ENCODE measurements at places on chromosomes 5 and 9.
A peak's percentile ranks its signal among the peaks of the same experiment; 100 is the strongest.

GRCh38 chr9:93183663-93184431 lies at the start of gene WNK2:
Gene WNK2, plus strand, starts transcription at chr9:93184139. Its CDS starts 791 bp downstream, at chr9:93184930.
- no peak for DNase-seq

- no peak for DNase-seq
These were observed 77.6 kb upstream of the NR4A3 start for GRCh38 chr9:99744132-99744531.

GRCh38 chr5:68739752-68740151 lies 354.1 kb upstream of the SLC30A5 start:
- DNase-seq = no peak

DNA sequence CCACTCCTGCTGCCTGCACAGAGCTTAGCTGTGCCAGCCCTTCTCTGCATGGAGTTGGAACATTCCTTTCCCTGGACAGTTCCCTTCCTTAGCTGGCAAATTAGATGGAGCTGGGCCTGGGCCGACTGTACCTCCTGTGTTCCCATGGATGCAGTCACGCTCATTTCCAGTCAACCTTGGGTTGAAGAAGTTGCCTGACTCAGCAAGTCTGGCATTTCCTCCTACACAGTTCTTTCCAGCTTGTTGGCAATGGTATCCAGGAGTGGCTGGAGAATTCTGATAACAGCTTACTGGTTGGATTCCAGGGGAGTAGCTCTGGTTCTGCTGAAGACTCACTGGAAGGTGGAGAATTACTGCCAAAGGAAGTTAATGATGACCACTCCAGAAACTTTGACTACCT lies 9.2 kb upstream of the TAF1L start:
- DNase-seq = no peak

DNA sequence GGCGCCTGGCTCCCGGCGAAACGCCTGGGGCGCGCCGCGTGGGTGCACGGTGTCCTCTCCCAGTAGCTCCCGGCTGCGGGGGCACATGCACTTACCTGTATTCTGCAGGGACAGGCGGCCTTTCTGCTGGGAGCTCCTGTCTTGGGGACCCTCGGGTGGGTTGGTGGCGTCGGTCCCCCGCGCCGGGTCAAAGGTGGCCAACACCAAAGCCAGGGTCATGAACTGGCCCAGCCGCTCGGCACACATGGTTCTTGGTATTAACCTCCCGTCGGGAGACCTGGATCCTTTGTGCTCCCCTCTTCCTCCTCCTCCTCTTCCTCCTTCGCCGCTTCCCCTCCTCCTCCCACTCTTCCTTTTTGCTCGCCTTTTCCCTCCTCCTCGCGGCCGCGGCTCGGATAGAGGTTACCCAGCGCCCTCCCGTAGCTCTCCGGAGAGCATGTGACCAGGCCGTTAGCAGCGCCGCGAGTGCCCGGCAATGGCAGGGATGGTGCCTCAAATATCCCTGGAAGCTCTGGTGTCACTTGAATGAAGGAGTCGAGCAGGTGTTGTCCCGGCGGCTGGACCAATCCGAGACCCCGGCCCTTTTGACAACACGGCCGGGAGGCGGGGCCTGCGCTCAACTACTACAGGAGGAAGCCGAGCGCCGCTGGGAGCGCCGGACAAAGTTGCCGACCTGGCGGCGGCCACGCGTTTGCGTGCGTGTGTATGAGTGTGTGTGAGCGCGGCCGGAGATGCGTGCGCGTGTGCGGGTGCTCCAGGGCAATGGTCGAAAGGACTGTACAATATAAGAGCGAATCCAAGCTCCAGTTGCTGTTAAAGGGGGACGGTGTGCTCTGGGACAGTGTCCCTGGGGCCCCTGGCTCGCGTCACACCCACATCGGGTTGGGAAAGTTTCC lies at the start of gene STC2:
Gene STC2 (minus strand): TSS at position 467 of the 896 bp plus-strand sequence. CDS start 221 bp downstream, at position 246.
- peak; percentile 90 for DNase-seq

DNA sequence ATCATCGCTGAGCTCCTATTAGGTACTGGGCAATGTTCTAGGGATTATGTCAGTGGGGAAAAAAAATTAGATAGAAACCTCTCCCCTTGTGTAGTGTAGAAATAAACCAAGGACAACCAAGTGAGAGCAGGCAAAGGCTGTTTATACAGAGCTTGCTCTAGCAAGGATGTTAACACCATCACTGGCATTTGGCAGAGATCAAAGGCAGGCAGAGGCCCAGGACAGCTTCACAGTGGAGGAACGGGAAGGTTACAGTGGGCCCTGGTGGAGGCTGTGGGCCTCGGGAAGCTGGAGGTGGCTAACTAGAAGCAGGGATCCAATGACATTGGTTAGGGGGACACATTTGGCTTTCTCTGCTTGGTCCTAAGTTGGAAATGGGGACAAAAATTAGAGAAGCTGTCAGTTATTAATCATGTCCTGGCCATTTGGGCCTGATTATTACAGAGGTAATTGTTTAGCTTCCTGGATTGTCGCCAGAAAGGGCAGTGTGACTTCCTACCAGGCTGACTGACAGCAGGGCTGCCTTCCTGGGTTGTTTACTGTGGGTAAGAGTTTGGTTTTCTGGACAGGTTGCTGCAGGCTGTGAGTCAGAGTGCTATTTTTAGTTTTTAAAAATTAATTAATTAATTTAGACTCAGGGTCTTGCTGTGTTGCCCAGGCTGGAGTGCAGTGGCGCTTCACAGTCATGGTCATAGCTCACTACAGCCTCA lies 259.3 kb downstream of the ROR2 start:
- no peak for DNase-seq

DNA sequence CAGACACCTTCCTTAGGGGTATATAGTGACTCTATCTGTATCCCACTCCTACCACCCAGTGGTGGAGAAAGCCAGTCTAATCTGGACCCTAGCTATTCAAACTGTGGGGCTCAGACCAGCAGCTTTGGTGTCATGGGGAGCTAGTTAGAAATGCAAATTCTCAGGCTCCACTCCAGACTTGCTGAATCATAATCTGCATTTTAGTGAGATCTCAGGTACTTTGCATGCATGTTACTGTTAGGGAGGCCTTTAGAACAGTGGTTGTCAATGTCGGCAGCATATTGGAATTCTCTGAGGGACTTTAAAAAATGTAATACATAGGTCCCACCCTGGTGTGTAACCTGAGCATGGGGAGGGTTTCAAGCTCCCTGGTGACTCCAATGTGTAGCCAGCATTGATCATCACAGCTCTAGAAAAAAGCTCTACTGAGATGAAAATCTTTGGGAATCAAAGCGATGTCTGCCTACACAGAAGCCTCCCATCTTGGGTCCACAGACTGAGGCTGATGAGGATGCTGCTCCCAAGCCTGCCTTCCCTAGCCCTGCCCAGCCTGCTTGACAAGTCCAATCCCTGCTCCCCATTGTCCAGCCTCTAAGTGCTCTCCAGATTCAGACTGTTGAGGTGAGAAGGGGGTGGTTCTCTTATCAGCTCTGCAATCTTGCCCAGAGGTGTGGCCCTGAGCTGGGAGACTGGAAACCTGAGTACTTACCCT lies 11.9 kb upstream of the GM2A start:
- DNase-seq = peak; percentile 89

DNA sequence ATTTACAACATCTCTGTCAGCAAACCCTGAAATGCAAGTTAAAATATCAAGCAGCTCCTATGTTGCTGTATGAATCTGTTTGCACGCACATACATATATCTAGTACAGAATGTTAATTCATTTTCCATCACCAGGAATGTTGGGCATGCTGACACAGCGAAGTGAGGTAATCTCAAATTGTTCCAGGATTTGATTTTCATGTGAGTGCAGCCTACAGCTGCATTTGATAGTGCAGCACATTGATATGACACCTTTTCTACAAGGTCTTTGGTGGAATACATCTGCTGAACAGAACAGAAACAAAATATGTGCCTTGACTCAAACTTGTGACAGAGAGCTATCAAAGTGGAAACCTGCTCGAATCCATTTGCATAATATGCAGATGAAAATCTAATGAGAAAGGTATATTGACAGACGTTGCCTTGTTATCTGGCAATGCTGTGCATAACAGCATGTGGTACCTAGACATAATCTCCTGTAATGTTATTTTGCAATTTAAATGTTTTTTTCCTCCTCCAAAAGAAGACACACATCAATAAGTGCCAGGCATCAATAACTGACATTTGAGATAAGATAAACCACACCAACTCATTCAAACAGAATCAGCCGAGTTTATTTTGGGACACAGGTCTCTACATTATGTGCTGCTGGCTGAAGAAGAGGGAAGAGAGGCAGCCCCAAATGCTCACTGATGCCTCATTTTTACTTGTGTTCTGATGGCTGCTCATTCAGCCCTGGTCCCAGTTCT lies 512.2 kb downstream of the ZNF608 start:
- DNase-seq = no peak

GRCh38 chr5:107926121-107926520 lies 255.4 kb upstream of the EFNA5 start:
- no peak for DNase-seq

DNA sequence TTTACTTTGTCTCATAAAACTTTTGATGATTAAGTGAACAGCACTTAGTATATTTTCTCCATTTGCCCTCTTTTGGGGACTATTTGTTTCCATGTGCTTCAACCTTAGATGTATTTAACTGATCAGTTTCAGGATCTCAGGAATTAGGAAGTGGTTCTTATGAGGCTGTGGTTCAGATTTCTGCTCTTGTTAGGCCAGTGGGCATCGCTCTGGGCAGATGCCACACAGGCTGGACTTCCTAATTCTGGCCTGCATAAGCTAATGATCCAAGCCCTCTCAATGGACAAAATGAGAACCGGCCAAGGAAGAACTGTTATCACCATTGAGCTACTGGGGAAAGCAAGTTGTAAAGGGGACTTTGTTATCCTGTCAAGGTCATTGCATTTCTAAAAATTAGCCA lies 6.9 kb downstream of the ARHGAP26 start:
- DNase-seq = no peak

GRCh38 chr9:135126451-135127187 lies 39.2 kb downstream of the OLFM1 start:
- DNase-seq = no peak

- no peak for DNase-seq
These were observed 11.7 kb downstream of the SPDL1 start for GRCh38 chr5:169595172-169595820.

GRCh38 chr9:112581469-112582176 lies 95.0 kb downstream of the KIAA1958 start:
- no peak for DNase-seq

DNA sequence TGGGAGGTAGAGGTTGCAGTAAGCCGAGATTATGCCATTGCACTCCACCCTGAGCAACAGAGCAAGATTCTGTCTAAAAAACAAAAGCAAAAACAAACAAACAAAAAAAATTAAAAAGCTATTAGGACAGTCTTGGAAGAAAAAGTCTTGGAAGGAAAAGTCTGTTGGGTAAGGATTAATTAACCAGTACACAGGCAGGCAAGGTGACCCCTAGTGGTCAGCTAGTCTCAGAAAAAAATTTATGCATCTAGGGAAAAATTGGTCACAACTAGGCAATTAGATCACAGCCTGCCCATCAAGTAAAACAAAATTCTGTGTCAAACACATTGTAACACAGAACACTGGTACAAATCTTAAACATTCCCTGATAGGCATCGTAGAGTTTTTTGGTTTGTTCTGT lies 6.7 kb upstream of the ANKRD18B start:
- DNase-seq = no peak

DNA sequence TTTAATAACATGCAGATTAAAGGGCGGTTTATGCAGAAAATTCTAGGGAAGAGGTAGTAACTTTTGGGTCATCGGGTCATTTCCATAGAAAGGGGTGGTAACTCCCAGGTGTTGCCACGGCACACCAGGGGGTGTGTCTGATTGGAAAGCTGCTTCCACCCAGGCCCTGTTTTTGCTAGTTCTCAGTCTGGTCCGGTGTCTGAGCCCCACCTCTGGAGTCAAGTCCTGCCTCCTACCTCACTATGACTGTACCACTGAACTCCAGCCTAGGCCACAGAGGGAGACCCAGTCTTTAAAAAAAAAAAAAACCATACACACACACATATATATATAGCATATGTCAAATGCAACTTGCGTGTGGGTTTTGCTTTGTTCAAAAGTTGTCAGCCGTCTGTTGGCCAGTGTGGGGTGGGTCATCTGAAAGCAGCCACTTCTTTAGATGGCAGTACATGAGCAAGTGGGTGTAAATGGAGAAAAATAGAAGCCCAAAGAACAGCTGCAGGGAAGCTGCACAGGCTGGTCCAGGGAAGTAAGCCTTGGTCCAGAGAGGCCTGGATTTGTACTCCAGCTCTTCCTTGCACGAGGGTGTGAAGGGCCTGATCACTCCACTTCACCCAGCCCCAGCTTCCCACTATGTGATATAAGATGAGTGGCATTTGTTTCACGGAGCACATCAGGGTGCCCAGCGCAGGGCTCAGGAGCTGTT lies 110.7 kb upstream of the SPRY4 start:
- DNase-seq = no peak

- DNase-seq = no peak
These were observed 57.6 kb downstream of the JAK2 start for GRCh38 chr9:5042661-5043178.

- DNase-seq = no peak
These were observed 11.1 kb downstream of the LURAP1L start for GRCh38 chr9:12785941-12786340.

GRCh38 chr9:94031946-94032345 lies 52.3 kb upstream of the PTPDC1 start:
- DNase-seq = no peak

GRCh38 chr5:157372472-157372822 lies 87.6 kb upstream of the NIPAL4 start:
- no peak for DNase-seq

GRCh38 chr5:8943301-8943700 lies 602.6 kb downstream of the SEMA5A start:
- DNase-seq = no peak

GRCh38 chr5:142472306-142472951 lies 147.6 kb upstream of the SPRY4 start:
- DNase-seq = no peak

GRCh38 chr9:106704056-106704615 lies 158.8 kb upstream of the ZNF462 start:
- DNase-seq = no peak

DNA sequence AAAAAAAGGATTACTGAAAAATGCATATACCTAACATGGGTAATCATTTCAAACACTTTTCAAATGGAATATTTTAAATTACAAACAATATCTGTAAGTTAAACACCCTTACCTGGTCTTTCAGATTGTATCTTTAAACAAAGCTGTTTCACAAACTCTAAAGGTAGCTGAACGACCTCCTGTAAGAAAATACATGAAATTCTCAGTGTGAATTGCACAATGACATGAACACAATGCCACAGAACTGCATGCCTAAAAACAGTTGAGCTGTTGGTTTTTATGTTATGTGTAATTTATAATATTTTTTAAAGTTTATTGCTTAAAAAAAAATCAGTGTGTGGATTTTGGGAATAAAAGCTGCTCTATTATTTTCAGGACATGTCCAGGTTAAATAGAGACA lies 17.5 kb downstream of the IPPK start:
- no peak for DNase-seq

- DNase-seq = no peak
These were observed 510.1 kb upstream of the ADAMTS16 start for GRCh38 chr5:4630031-4630430.

DNA sequence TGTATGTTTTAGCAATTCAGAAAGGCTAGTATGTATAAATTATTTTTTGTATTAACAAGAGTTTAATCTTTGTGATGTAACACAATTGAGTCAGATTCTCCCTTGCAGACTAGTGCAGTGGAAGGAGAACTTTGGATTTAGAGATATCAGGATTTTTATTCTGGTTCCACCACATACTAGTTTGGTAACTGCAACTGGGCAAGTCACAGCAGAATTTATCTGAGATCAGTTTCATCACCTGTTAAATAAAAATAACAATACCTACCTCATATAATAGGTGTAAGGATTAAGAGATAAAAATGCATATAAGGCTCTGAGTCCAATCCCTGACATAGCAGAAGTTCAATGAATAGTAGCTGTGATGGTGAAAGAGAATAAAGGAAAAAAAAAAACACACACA lies 34.0 kb upstream of the ZNF462 start:
- no peak for DNase-seq

Data from NCI-H510A (cell line).